DMS79 (cell line): ENCODE measurements at places on chromosomes 4 and X.

GRCh38 chr4:51932261-51932660 is 87.9 kb downstream of the LRRC66 start:
- DNase-seq = no peak

- DNase-seq = no peak
These were observed 74.9 kb downstream of the MTMR1 start for GRCh38 chrX:150768132-150768485.

- DNase-seq = no peak
These were observed 37.0 kb downstream of the NOP14 start for GRCh38 chr4:2925931-2926860.

DNA sequence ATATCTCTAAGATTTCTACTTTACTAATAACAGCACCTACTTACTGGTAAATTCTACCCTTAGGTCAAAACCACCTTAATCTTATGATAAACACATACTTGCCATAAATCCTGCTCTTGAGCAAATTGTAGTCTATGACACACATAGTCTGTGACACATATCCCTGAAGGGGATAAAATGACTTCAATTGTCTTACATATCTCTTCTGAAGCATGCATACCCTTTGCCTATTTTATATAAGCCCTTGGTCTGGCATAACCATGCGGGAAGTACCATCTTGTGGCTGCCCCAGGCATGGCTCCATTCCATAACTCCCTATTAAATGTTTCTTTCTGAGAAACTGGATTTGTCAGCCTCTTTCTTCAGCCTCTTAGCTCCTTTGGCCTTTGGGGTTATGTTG is 248.9 kb downstream of the SLC7A11 start:
- DNase-seq = no peak

DNA sequence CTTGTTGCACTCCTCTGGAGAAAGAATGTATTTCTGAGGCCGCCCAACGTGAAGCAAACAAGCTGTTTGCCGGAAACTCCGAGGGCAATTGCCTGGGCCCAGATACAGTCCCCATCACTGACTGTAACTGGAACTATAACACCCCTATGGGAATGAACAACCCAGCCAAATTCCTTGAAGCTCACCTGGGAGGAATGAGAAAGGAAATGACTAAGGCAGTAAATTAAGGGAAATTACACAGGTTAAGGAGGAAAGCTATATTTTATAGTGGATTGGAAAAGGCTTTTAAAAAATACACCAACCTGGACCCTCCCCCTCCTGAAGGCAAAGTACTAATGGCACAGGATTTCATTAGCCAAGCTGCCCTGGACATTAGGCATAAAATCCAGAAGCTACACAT is 11.7 kb upstream of the HERC5 start:
- DNase-seq = no peak

- DNase-seq = no peak
These were observed 97.0 kb downstream of the AFAP1 start for GRCh38 chr4:7842384-7843279.

DNA sequence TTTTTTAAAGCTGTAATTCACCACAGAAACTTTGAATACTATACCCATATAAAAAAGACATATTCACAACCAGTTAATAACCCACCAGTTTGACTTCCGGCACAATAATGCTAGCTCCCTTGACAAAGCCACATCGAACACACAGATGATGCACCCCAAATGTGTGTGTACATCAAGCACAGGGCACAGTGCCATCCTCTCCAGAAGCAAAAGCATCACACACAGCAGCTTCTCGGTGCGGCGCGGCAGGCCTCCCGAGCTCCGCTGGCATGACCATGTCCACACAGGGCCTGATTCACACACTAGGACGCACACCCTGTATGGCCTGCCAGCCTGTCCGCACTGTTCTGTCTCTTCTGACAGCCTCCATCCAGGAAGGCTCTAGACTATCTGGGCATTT is 88.0 kb downstream of the LEF1 start:
- DNase-seq = no peak

DNA sequence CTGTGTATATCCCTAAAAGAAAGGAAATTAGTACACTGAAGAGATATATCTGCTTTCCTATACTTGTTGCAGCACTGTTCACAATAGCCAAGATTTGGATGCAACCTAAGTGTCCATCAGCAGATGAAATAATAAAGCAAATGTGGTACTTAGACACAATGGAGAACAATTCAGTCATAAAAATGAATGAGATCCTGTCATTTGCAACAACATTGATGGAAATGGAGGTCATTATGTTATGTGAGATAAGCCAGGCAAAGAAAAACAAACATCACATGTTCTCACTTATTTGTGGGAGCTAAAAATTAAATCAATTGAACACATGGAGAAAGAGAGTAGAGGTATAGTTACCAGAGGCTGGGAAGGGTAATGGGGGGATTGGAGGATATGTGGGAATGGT is 611.9 kb downstream of the STPG2 start:
- DNase-seq = no peak

- DNase-seq = no peak
These were observed 132.8 kb downstream of the KCNIP4 start for GRCh38 chr4:21815651-21816377.

GRCh38 chr4:173019664-173020063 is 148.9 kb upstream of the GALNT7 start:
- no peak for DNase-seq

- no peak for DNase-seq
These were observed 125.5 kb downstream of the ATG4A start for GRCh38 chrX:108216919-108217571.

DNA sequence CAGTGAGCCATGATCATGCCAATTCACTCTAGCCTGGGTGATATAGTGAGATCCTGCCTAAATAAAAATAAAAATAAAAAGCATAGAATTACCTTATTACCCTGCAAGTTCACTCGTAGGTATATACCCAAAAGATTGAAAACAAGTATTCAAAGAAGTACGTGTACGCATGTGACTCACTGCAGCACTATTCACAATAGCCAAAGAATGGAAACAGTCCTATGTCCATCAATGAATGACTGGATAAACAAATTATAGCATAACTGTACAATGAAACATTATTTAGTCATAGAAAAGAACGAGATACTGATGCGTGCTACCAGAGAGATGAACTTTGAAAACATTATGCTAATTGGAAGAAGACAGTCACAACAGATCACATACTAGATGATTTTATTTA is 204.6 kb upstream of the DIAPH2 start:
- no peak for DNase-seq

DNA sequence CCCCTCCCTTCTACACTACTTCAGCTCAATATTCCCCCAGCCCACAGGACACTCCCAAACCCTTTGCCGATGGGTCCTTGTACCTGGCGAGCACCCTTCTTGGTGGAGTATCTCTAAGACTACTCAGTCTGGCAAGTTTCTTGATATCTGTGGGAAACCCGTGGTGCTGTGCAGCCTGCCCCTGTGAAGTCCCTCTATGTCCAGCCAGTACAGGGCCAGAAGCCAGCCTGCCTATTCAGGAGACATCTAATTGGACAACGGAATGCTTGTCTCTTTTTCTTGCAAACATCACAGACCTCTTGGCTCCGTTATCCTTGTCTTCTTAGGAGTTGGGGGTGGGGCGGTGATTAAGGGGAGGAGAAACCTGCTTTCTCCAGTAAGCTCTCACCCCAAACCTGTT is 3.7 kb upstream of the IGFBP7 start:
- DNase-seq = no peak

- no peak for DNase-seq
These were observed 202.2 kb upstream of the GPRIN3 start for GRCh38 chr4:89509708-89510281.

DNA sequence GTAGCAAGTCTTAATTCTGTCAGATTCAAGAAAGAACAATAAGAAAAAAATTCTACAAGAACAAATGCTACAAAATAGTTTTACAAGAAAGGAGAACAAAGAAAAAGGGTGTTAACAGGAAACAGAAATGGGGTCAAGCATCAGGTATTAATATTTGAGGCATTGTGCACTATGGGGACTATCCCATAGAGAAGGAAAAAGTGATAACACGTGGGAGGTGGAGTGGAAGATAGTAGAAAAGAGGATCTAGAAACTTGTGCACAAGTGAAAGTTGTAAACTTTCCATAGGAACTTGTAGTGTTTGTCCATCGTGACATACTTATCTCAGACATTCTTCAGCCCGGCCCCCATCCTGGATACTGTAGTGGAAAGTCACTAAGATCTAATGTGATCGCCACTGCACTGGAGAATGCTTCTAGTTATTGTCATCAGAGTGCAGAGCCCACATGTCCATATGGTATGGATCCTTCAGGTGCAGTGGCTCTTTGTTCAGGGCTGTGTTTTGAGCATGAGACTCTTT is 15.4 kb upstream of the NFXL1 start:
- no peak for DNase-seq

GRCh38 chr4:13611283-13611842 is 16.2 kb downstream of the BOD1L1 start:
- no peak for DNase-seq

DNA sequence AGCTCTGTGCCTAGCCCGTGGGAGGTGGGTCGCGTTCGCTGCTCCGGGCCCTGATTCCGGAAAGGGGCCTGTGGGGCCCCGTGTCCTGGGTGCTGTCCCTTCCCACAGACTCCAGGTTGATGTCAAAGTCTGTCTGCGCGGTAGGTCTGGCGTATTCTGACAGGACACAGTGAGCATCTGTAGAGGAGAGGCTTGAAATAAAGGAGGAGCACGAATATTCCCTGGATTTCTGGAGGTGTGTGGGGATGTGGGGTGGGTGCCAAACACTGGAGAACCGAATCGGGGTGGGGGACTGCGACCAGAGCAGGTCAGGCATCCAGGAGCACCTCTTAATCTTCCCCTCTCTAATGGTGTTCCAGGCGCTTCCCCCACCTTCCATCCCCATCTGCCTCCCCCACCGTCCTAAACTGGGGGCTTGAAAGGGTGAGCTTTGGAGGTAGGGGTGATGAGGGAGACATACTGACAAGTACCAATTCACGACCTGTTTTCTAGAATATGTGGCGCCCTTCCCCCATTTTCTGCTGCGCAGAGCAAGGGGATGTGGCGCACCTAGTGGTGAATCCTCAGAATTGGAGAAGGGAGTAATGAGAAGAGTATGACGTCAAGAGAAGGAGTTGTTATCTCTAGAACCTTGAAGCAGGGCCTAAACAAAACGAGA is 877 bp downstream of the GPRASP1 start:
- DNase-seq = no peak
